ENCODE measurements at places on chromosomes 7 and 10. TPM values are rescaled to one million over a fixed set of nuclear protein-coding genes. Genes with fewer than 3 reads are reported as not detected.

CTAGE4 gene
- total RNA-seq, result 0.15 TPM

GBX1 gene
- total RNA-seq, result not detected

CD36 gene
- total RNA-seq, result 1.2 TPM

EVX1 gene
- not detected for total RNA-seq

PIP gene
- total RNA-seq, result not detected

CPN1 gene
- total RNA-seq, result not detected

TCTN3 gene
- total RNA-seq, result 46.9 TPM

GNAT3 gene
- not detected for total RNA-seq

TFPI2 gene
- 18.0 TPM for total RNA-seq

ATRNL1 gene
- total RNA-seq, result 4.9 TPM

TNS3 gene
- 147 TPM for total RNA-seq

GPR15LG gene
- not detected for total RNA-seq

WNT8B gene
- total RNA-seq, result not detected

VPS37D gene
- total RNA-seq, result 6.3 TPM

CTAGE6 gene
- not detected for total RNA-seq

DNA2 gene
- total RNA-seq, result 17.6 TPM

RBP3 gene
- total RNA-seq, result not detected

SEMA3E gene
- total RNA-seq, result 9.4 TPM

CYP2C18 gene
- 0.04 TPM for total RNA-seq

MCM10 gene
- total RNA-seq, result 15.1 TPM

PVRIG gene
- total RNA-seq, result not detected

TMEM184A gene
- 2.3 TPM for total RNA-seq

VGF gene
- total RNA-seq, result 7.1 TPM

ADCY1 gene
- 2.3 TPM for total RNA-seq

SGCE gene
- total RNA-seq, result 120 TPM

CPVL gene
- total RNA-seq, result 106 TPM

FAM180A gene
- total RNA-seq, result not detected

ANKRD30A gene
- total RNA-seq, result 1.2 TPM

GDF2 gene
- total RNA-seq, result not detected

TAS2R41 gene
- total RNA-seq, result not detected

ADCYAP1R1 gene
- 0.17 TPM for total RNA-seq

SPDYE16 gene
- total RNA-seq, result not detected

HOXA5 gene
- 8.0 TPM for total RNA-seq

SPDYE5 gene
- total RNA-seq, result not detected

CHRM2 gene
- 0.04 TPM for total RNA-seq

MACROH2A2 gene
- 42.7 TPM for total RNA-seq

RUFY2 gene
- 9.5 TPM for total RNA-seq

SAP25 gene
- not detected for total RNA-seq

EIF4EBP2 gene
- 28.7 TPM for total RNA-seq

NANOS1 gene
- 4.7 TPM for total RNA-seq

IDI2 gene
- total RNA-seq, result not detected

RSU1 gene
- total RNA-seq, result 36.6 TPM

STK32C gene
- 13.8 TPM for total RNA-seq

CPXM2 gene
- total RNA-seq, result not detected

ADRA2A gene
- total RNA-seq, result not detected

SLC29A4 gene
- total RNA-seq, result 27.4 TPM

HMX2 gene
- not detected for total RNA-seq

DGKI gene
- total RNA-seq, result 1.5 TPM
